Kidney epithelial cell (primary cell): ENCODE measurements at places on chromosomes 5 and 9. TPM values are rescaled to one million over a fixed set of nuclear protein-coding genes. Genes with fewer than 3 reads are reported as not detected.

- peak; percentile 25 for DNase-seq
Observed at GRCh38 chr5:78734094-78734845, 85.7 kb upstream of the LHFPL2 start.

- no peak for DNase-seq
Observed at GRCh38 chr9:35996358-35996970, 38.5 kb upstream of the OR2S2 start.

DNA sequence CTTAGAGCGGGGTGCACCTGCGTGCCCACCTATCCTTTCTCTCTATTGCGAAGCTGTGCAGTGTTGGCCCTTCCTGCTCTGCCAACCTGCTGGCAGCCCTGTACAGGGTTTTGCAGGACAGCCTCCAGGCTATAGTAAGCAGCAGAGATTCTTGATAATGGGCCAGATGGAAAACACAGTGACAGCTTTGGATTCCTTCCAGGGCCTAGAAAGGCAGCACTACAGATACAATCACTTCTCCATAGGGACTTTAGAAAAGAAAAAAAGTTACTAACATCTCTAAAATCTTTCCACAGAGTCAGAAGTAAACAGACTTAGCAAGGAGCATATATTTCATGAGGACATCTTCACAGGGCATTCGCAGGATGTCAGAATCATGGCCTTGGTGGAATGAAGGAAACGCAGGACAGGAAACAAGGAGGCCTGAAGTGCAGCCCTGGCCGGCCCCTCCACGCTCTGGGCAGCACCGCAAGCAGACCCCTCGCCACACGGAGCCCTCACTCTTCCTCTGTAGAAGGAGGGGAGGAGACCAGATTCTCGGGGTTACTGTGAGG lies 172.1 kb upstream of the GAS1 start:
- DNase-seq: no peak

DNA sequence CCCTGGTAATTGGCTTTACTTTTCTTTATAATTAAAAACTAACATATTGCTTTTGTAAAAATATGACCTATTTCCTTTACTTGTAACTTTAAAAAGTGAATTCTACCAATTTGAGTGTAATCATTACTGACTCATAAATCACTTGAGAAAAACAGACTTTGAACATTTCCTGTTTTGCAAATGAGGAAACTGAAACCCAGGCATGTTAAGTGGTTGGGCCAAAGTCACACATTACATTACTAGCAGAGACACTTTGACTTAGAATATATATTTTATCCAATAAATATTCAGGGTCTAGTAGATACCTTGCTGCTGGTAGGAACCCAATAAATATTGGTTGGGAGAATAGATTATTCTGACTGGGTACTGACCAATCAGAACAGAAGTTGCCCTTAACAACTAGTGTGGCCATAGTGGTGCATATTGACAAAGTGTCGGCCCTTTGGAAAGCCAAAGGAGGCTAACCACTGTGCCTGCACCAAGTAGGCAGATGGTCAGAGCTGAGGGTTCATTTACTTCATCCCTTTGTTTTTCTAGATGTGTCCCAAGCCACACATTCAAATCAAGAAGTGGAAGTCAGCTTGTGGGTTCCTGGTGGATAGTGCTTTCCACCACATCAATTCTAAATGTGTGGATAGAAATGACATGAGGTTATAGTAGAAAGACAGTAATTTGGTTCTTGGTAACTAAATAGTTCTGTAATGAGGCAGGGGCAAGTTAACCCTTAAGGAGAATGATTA lies 365.1 kb upstream of the RIOK2 start:
- DNase-seq: no peak

DNA sequence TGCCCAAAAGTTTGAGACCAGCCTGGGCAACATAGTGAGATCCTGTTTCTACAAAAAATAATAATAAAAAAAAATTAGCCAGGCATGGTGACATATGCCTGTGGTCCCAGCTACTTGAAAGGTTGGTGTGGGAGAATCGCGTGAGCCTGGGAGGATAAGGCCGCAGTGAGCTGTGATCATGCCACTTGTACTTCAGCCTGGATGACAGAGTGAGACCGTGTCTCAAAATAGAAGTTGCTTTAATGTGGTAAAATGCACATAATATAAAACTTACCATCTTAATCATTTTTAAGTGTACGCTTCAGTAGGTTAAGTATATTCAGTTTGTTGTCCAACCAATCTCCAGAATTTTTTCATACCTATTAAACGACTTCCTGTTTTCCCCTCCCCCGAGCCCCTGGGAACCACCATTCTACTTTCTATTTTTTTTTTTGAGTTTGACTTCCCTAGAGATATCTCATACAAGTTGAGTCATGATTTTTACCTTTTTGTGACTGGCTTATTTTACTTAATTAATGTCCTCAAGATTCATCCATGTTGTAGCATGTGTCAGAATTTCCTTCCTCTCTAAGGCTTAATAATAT lies 120.1 kb upstream of the POC5 start:
- no peak for DNase-seq

GRCh38 chr5:6076341-6077239 lies 301.8 kb downstream of the MED10 start:
- DNase-seq: no peak

GRCh38 chr9:89168901-89169813 lies 9.5 kb downstream of the SHC3 start:
- DNase-seq: no peak

DNA sequence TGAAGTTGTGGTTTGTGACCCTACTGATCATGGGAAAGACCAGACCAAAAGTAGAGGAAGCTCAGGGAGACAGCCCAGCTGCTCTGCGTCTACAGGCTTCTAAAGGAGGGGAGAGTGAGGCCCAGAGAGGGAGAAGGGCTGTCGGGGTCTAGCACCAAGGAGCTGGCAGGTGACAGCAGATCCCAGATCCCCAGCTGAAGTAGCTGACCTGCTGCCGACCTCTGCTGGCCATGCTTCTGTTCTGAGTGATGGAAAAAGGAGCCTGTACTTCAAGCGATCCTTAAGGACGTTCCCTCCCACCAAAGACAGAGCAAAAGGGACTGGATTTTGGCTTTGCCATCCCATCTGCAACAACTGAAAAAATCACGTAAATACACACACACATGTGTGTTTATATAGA lies 22.7 kb upstream of the QSOX2 start:
- DNase-seq: no peak

GRCh38 chr5:172861461-172861860 lies 27.4 kb downstream of the ERGIC1 start:
- DNase-seq: no peak

DNA sequence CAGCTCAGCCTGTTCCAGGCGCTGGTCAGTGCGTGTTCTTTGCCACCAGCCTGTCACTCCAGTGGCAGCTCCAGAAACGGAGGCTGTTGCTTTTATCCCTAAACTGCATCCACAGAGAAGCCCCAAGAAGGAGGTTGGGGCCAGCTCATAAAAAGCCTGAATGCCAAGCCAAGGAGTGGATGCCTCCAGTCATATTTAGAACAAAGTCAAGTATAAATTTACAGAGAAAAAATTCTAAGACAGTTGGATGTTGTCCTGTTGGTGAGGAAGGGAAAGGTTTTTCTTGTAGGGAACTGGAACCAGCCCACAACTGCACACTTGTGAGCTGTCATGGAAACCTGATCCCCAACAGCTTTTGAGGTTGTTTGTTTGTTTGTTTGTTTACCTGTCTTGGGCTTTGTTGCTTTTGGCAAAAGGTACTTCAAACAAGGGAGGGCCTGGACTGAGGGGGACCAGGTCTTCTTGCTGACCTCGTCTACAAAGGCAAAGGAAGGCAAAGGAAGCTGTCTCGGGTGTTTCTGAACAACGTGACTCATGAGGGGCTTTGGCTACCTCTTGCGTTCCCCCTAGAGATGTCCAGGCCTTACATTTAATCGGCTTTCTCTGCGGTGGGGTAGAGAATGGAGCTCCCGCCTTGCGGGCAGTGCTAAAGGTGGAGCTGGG lies 36.7 kb downstream of the OLFML2A start:
- no peak for DNase-seq

DNA sequence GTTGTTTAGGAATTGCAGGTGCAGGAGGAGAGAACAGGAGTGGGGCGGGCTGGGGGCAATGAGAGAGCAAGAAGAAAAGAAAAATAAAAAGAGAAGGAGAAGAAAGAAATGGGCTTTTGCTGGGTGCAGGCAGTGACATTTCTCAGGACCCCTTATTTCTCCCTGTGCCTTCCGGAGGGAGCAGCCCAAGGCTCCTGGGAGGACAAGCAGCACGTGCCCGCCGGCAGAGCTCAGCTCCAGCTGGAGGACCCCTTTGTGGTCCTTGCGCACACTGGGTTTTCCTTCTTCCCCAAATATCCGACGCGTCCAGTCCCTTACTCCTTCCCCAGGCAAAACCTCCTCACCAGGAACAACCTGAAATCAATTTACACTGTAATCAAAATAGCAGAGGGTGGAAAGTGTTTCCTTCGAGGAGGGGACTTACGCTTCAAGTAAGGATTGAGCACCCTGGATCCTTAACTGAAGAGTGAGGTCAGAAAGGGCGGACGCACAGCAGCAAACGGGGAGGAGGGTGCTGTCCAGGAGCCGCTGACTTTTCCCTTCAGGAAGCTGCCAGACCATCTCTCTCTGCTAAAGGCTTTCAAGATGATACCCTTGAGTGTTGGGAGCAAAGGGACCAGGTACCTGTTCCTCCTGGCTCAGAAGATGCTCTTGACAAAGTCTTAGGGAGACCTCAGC lies 2.1 kb downstream of the BTNL9 start:
- no peak for DNase-seq

DNA sequence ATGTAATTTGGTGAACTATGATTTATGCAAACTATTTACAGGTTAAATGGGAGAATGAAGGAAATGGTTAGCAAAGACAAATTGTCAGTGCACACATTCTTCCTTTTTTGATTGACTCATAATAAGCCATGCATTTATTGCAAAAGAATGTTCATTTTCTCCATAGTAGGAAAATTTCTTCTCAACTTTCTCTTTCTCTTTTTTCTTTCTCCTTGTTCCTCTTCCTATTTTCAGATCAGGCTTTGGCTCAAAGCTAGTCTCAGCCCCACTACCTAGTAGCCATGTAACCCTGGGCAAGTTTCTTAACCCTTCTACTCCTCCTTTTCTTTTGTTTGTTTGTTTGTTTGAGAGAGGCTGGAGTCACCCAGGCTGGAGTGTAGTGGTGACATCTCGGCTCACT lies 156.6 kb downstream of the PIK3R1 start:
- no peak for DNase-seq

DNA sequence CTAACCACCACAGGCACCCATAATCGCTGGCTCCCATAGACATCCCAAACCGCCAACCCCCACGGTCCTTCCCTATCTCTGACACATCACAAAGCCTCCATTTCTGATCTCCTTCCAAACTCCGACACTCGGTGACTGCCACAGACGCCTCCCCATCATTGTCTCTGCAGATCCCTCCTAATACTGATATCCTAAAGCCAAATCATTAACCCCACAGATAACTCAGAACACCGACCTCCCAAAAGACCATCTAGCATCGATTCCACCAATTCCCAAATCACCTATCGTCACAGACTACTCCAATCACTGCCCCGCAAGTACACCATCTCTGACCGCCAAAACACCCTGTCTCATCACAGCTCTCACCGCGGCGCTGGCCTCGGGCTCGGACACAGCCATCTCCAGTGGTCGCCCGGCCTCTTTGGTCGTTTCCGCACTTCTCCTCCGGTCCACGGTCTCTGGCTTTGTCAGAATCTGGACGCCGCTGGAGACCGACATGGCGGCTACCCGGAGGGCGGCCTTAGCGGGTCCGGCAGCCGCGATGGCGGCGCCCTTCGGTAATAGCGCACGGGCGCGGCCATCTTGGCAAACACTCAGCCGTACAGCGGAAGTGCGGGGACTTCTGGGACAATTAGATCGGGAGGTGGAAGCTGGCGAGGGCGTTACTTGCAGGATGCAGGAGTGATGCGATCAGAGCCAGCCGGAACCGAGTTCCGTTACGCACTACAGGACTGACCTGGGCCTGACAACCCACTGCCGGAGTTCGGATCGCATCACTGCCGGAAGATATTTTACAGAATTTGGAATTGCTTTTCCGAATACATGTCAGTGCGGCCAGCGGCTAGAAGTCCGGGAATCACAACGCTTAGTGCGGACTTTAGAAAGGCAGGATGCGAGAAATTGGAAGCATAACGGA lies at the start of gene ZFP37:
Gene ZFP37 (minus strand): TSS at position 534 of the 916 bp plus-strand sequence. CDS start 36 bp downstream, at position 498.
- peak; percentile 78 for DNase-seq

- DNase-seq: no peak
Observed at GRCh38 chr5:98111686-98112085, 661.8 kb upstream of the RGMB start.

GRCh38 chr9:76855015-76855414 lies 50.9 kb downstream of the PRUNE2 start:
- DNase-seq: no peak

- DNase-seq: no peak
Observed at GRCh38 chr5:92908952-92909601, 671.9 kb downstream of the NR2F1-AS1 start.

DNA sequence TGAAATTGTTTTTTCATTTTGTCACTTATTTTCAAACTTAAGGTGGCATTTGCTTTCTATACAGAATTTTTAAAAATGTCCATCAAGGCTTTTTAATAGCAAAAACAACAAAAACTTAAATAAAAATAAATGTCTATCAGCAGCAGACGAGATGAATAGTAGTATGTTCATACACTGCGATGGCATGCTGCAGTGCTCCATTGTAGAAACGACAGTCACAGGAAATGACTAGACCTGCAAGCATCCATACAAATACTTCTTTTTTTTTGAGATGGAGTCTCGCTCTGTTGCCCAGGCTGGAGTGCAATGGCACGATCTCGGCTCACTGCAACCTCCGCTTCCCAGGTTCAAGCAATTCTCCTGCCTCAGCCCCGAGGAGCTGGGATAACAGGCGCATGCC lies 41.4 kb downstream of the COL23A1 start:
- peak; percentile 21 for DNase-seq

DNA sequence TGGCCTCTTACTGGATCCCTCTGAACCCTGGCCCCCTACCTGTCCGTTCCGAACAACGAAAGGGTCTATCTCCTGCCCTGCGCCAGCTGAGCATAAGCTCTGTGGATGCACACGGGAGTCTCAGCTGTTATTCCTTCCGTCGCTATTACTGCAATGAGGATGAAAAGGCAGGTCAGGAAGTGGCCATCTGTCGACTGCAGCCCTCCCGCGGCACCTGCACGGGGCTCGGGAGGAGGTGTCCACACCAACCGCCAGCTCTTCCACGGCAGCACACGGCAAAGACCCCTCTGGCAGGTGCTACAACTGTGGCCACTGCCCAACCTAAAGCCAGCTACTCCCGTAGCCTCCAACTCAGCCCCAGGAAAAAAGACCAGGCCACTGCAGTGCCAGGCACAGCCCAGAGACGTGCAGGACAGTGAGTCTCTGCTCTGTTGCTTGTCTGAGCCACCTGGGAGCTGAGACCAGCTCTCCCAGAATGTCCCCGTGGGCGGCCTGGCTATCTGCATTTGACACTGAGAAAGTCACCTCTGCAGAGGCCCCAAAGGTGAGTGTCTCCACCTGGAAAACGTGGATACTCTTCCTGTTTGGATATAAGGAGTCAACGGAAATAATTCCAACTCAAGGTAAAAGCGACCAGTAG lies 19.1 kb downstream of the CAMSAP1 start:
- no peak for DNase-seq

- DNase-seq: no peak
Observed at GRCh38 chr5:33332804-33333203, 108.0 kb upstream of the TARS1 start.

FCN2 gene
- total RNA-seq: not detected in 2 replicates

JAKMIP2 gene
- total RNA-seq: 0.42 and 0.82 TPM in 2 replicates

ANGPTL2 gene
- 4.9 TPM in 2 replicates for total RNA-seq

WNT8A gene
- not detected in 2 replicates for total RNA-seq

MLANA gene
- total RNA-seq: not detected in 2 replicates

CHSY3 gene
- 1.7 and 2.5 TPM in 2 replicates for total RNA-seq

ADAMTSL1 gene
- total RNA-seq: 0.08 and 0.62 TPM in 2 replicates

OTP gene
- not detected in 2 replicates for total RNA-seq

UBE2QL1 gene
- 0.17 and 0.34 TPM in 2 replicates for total RNA-seq

CNTFR gene
- total RNA-seq: 0.27 and 1.1 TPM in 2 replicates

SLC22A4 gene
- 1.8 and 2.3 TPM in 2 replicates for total RNA-seq

PTGR1 gene
- total RNA-seq: 52.2 and 59.9 TPM in 2 replicates

TNFSF8 gene
- total RNA-seq: not detected in 2 replicates

WDR38 gene
- total RNA-seq: not detected in 2 replicates
